ENCODE measurements at places on chromosomes 16 and 17. TPM values are rescaled to one million over a fixed set of nuclear protein-coding genes. Genes with fewer than 3 reads are reported as not detected.
A peak's percentile ranks its signal among the peaks of the same experiment; 100 is the strongest.

DNA sequence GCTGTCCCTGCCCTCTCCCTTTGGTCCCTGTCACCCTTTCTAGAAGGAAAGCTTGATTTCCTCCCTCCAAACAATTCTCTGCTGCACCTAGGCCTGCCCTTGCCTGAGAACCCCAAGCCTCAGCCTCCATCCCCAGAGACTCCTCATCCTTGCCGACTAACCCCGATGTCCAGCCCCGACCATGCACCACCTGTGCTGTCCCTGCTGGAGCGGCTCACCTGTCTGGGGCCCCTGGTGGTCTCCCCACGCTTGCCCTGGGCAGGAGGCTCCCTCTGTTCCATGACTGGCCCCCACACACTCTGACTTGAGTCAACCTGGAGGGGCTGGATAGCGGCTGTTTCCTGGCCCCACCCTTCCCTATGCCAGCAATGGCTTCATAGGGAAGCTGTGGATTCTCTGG, 12.0 kb upstream of the SRRM2 start:
- no peak overlapping the region for H3K27ac ChIP-seq
- no peaks in the 10 kb centered on the region for H3K36me3 ChIP-seq
- no peaks in the 10 kb centered on the region for H3K4me1 ChIP-seq
- no peak overlapping the region for H3K4me3 ChIP-seq

- H3K27ac ChIP-seq, result no peak overlapping the region
- no peak overlapping the region for H3K4me3 ChIP-seq
- H3K27me3 ChIP-seq, result no peaks in the 10 kb centered on the region
- H3K4me1 ChIP-seq, result no peaks in the 10 kb centered on the region
Measured at GRCh38 chr17:37698132-37698910, 46.5 kb downstream of the HNF1B start.

DNA sequence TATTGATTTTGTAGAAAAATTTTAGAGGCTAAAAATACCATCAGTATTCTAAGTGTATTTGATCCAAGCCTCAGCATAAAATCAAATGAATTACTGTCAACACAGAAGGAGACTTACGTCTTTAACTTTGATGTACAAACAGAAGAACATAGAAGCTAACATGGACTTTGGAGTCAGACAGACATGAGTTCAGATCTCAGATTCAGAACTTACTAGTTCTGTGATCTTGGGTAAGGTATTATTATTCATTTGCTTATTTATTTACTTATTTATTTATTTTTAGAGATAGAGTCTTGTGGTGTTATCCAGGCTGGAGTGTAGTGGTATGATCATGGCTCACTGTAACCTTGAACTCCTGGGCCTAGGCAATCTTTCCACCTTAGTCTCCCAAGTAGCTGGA, 4.0 kb upstream of the SLFN12L start:
- H3K27ac ChIP-seq, result peak overlapping the region; percentile 58
- no peaks in the 10 kb centered on the region for H3K27me3 ChIP-seq
- no peaks in the 10 kb centered on the region for H3K36me3 ChIP-seq
- H3K4me3 ChIP-seq, result no peak overlapping the region
- no peak for DNase-seq

DNA sequence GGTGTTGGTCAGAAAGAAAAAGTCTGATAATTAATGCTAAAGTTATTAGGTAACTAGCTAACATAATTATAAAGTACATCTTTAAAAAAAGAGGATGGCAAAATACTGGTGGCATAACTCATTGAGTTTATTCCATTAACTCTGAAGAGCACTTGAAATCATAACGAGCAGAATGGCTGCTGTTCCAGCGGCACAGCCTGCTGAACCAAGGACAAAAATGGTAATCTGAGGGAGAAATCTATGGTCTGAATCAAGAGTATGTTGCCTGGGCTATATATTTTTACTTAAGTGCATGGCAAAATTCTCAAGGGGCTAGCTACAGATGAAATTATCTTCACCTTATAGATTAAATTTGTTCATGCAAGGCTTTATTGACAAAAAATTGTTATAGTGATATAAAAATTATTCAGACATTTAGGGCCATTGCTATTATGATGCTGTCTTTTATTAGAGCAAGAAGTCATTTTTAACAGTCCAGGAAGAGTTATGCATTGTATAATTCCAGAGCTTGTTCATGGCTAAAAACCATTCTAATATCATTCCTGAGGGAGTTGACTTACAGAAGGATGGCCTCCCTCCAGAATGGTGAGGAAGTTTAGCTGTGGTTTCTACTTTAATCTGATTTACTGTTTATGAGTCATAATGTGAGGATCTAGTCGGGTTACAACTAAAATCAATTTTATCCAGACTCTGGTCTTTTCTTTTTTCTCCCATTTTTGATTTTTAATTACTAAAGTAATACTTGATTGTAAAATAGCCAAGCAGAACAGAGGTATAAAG, 41.4 kb upstream of the ANKFN1 start:
- H3K4me3 ChIP-seq, result no peak overlapping the region
- DNase-seq, result no peak
- H3K27ac ChIP-seq, result no peak overlapping the region

DNA sequence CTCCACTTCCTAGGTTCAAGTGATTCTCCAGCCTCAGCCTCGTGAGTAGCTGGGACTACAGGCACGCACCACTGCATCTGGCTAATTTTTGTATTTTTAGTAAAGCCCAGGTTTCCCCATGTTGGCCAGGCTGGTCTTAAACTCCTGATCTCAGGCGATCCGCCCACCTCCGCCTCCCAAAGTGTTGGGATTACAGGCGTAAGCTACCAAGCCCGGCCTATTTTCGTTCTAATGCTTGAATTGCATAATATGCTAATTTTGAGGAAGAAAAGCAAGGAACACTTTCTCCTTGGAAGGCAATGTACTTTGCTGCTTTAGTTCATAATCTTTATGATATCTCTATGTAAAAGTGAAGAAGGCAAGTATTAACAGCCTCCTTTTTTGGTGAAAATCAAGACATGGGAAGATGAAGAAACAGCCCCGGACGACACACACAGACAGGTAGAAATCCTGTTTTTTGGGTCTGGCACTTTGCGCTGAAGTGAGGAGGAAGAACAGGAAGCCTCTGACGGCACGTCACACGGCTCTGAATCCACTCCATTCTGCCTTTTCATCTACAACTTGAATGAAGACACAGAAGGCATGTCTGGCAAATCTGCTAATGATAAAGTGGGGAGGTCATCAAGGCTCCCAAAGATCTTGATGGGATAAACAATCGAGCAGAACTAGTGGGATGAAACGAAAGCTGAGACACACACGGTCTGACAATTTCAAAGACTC, 24.9 kb downstream of the VPS53 start:
- no peaks in the 10 kb centered on the region for H3K27me3 ChIP-seq
- no peak for DNase-seq
- no peak overlapping the region for H3K27ac ChIP-seq

DNA sequence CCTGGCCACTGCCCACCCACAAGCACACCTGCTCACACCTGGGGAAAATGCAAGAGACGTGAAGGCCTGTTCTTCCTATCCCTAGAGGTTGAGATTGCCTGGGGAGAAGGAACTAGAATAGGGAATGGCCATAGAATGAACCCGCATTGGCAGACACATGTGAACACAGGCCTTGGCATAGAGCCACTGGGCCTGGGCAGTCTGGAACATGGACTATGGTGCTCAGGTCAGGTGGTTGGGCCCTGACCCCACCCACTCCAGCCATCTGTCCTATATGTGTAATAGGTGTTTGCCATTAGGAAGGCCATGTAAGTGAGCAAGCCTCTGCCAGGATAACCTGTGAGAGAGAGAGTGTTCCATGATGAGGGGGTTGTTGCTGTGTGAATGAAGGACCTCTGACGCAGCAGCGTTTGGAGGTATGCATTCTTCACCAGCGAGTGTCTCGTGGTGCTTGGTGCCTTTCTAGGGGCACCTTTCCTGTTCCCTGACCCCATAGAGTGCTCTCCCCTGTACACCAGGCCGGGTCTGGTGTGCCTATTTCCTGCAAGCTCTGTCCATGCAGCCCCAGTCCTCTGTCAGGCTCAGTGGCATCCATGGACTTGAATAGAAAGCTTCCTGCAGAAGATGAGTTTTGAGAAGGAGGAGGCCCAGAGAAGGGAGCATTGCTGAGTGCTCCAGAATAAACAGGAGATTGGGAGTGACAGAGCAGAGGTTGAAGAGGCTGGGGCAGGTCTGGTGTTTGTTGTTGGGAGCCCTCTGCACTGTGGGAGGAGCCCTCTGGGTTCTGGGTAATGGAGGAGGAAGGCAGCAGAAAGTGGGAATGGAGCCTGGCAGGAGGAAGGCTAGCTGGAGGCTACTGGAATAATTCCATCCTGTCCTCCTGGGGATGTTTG, 15.6 kb downstream of the CTRL start:
- no peak overlapping the region for H3K27ac ChIP-seq
- H3K36me3 ChIP-seq, result peaks cover 14% of the 10 kb centered on the region
- no peak for DNase-seq
- H3K27me3 ChIP-seq, result no peaks in the 10 kb centered on the region
- H3K4me3 ChIP-seq, result no peak overlapping the region
- no peaks in the 10 kb centered on the region for H3K4me1 ChIP-seq

DNA sequence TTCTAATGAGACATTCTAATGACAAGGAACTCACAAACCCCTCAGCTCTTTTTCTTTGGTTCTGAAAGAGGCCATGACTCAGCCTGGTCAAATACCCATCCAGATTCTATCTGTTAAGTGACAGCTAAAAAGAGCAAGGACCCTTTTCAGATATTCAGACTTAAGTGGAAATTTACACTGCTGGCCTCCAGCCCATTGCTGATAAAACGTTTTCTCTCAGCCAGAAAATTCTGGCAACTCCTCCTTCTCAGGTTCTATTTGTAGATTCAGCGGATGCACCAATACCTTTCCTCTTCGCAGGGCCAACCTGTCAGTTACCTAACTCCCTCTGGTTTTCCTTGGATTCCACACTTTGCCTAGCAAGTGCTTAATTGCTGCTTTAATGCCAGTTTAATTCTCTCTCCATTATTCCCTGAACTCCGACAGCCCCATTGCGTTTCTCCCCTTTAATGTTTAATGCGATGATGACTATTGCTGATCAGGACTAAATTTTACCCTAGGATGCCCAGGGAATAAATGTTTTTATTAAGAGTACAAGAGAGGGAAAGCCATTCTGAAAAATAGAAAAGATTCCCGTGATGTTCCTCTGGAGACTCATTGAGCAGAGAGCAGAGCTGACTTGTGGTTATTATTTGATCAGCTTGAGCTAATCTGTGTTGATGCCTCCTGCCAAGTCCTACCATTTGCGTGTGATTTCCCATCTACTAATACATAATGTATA, 35.9 kb upstream of the TOM1L1 start:
- no peak for DNase-seq
- H3K27ac ChIP-seq, result no peak overlapping the region
- no peaks in the 10 kb centered on the region for H3K27me3 ChIP-seq
- no peaks in the 10 kb centered on the region for H3K4me1 ChIP-seq

DNA sequence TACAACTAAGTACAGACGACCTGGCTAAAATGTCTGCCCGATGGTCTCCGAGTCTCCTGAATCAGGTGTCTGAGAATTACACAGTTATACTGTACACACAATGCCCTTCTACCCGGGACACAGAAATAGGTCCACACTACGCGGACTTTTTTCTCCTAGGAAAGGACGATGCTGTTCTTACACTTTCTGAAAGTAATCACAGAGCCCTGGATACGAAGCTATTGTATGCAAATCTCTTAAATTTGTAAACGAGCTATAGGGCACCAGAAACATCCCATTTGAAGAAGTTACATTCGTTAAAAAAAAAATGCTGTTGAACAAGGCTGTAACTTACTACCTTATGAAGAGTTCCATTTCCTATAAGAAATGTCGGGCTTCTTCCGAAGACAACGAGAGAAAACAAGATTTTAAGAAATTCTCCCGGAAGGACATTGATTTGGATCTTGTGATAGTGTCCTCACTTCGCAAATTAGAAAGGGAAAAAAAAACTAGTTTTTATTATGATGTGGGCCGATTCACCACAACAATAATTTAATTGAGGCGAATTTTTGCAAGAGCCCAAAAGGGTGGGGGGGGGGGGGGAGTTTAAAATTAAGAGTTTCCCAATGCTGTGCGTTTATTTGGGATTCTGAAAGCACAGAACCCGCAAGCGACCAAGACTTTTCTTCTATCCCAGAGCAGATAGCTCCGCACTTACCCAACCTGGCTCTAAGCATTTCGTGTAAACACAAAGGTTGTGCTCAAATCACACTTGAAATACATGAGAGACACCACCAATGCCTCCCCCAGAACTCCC, 1.5 kb upstream of the SOX9 start:
- H3K27me3 ChIP-seq, result peaks cover 25% of the 10 kb centered on the region
- DNase-seq, result no peak

GRCh38 chr17:79020631-79021301, 3.2 kb upstream of the C1QTNF1 start:
- no peaks in the 10 kb centered on the region for H3K36me3 ChIP-seq
- H3K4me1 ChIP-seq, result no peaks in the 10 kb centered on the region
- peak overlapping the region; percentile 93 for H3K27ac ChIP-seq
- DNase-seq, result no peak
- no peak overlapping the region for H3K4me3 ChIP-seq
- no peaks in the 10 kb centered on the region for H3K27me3 ChIP-seq

GRCh38 chr16:89779909-89780305, 36.5 kb downstream of the FANCA start:
- H3K4me3 ChIP-seq, result no peak overlapping the region
- no peak for DNase-seq
- H3K27me3 ChIP-seq, result no peaks in the 10 kb centered on the region
- no peaks in the 10 kb centered on the region for H3K4me1 ChIP-seq

TNFSF13 gene
- total RNA-seq, result 11.0 TPM

CSH1 gene
- total RNA-seq, result not detected

IL21R gene
- total RNA-seq, result 1.3 TPM

HSD11B2 gene
- not detected for total RNA-seq

VTN gene
- total RNA-seq, result 5.4 TPM

All from right atrium auricular region (tissue), 2 donors.